ENCODE measurements at places on chromosomes 11 and 22.

GRCh38 chr11:121807051-121807450, 309.0 kb downstream of the BLID start:
- DNase-seq: no peak

- no peak for DNase-seq
Observed at GRCh38 chr22:42869888-42870480, 12.9 kb upstream of the ARFGAP3 start.

- no peak for DNase-seq
Observed at GRCh38 chr22:25661073-25661472, 80.9 kb upstream of the MYO18B start.

GRCh38 chr11:126676536-126676935, 321.1 kb downstream of the ST3GAL4 start:
- no peak for DNase-seq

- DNase-seq: no peak
Observed at GRCh38 chr11:122156940-122157382, 40.9 kb upstream of the BLID start.

All from stimulated activated CD4-positive, alpha-beta T cell treated with anti-CD3 and anti-CD28 coated beads, Interleukin-15, amount 100 ng/mL, for 1 hour (primary cell).